ENCODE measurements at places on chromosomes 12 and 14.

GRCh38 chr12:97368462-97369163 lies 94.0 kb upstream of the RMST start:
- no peak for DNase-seq

DNA sequence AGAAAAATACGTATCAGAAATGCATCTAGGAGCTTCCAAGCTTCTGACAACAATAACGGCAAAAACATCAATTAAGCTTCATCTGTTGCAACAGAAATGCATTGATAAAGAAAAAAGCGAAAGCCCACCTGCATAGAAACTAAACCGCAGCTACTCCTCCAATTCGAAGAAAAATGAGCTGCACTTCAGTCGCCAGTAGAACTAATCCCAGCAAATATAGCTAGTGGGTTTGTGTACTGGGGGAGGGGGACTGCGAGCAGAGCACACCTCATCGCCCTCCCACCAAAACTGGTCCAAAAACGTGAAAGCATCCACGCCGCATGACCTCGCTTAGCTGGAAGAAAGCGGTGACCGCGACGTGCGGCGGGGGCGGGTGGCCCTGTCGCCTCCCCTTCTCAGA lies 1.2 kb downstream of the SLC35F4 start:
- DNase-seq: no peak

- no peak for DNase-seq
Observed at GRCh38 chr14:63454436-63454835, 88.7 kb downstream of the PPP2R5E start.

DNA sequence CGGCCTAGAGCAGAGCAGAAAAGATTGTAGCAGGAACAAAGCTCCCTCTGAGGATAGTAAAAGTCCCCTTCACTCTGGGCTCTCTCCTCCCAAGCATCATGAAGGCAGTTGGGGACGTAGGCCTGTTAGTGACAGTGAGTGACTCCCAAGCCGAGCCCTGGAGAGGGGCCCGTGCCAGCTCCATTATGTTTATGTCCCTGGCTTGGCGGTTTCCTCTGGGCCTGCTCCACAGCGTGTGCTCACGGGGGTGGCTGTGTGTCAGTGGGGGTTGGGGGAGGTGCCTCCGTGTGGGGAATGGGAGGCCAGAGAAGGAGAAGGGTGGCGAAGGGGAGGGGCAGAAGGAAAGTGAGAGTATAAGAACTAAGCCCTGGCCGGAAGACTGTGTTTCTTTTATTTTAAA lies 170.0 kb upstream of the VASH1 start:
- no peak for DNase-seq

GRCh38 chr12:43131301-43131700 lies 420.7 kb downstream of the ADAMTS20 start:
- no peak for DNase-seq

DNA sequence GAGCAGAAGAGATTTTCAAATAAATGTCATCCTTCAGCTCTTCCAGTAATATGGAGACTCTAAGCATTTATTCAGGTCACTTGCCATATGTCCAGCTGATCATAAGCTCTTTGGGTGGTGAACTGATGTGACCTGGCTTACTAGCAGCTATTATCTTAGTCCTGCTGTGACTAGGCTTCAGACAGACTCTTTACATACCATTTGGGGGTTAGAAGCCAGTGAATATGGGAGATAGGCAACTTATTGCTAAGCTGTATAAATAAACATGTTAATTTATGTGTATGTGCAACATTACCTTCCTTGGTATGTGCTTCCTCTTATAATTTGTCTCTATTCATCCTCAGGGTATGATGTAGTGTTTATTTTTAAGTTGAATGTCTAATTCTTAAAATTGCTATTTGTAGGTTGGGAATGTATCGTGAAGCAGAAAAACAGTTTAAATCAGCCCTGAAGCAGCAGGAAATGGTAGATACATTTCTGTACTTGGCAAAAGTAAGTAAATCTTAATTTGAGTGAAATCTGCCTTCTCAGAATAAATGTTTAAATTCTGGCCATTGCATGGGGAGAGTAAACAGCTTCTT lies 32.4 kb downstream of the TTC8 start:
- no peak for DNase-seq

DNA sequence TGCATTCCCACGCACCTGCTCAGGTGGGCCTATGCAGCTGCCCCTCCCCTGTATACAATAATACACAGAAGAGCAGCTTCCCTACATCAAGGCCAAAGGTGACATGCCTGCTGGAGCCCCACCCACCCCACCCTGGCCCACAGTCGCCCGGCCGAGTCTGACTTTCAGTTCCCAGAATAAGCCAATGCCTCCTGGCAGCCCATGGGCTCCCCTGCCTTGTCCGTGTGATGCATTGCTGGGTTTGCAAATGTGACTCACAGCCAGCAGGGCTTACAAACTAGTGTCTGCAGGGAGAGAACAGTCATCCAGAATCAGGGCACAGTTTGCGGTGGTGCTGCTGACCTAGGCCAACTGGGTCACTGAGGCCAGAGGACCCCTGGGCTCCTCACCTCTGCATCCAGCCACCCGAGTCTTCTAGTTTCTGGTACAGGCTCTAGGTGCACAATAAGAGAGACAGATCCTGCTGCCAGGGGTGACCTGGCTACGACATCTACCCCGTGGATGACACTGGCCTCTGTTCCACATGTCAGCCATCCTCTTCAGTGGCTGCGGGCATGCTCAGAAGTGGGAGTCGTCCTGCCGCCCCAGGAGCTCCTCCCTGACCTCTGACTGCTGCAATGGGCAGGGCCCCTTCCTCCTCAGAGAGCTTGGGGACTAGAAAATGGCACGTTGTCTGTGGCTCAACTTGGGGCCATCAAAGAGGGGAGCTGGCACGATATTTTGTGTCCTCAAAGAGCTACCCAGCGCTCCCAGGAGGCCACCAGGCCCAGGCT lies 84.5 kb downstream of the CHGA start:
- no peak for DNase-seq

GRCh38 chr12:52524898-52525591 lies 4.9 kb upstream of the KRT5 start:
- no peak for DNase-seq

DNA sequence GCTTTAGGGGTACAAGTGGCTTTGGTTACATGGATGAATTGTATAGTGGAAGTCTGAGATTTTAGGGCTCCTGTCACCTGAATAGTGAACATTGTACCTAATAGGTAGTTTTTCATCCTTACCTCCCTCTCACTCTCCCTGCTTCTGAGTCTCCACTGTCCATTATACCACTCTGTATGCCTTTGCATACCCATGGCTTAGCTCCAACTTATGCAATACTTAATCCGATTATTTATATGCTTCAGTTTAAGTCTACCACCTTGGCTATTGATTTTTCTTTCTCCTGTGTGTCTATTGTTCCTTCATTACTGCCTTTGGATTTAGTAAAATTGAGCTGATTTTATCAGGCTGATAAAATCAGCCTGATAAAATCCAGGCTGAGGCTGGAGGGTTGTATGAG lies 30.5 kb upstream of the C12orf71 start:
- no peak for DNase-seq

- DNase-seq: no peak
Observed at GRCh38 chr14:66312451-66312850, 173.7 kb upstream of the CCDC196 start.

DNA sequence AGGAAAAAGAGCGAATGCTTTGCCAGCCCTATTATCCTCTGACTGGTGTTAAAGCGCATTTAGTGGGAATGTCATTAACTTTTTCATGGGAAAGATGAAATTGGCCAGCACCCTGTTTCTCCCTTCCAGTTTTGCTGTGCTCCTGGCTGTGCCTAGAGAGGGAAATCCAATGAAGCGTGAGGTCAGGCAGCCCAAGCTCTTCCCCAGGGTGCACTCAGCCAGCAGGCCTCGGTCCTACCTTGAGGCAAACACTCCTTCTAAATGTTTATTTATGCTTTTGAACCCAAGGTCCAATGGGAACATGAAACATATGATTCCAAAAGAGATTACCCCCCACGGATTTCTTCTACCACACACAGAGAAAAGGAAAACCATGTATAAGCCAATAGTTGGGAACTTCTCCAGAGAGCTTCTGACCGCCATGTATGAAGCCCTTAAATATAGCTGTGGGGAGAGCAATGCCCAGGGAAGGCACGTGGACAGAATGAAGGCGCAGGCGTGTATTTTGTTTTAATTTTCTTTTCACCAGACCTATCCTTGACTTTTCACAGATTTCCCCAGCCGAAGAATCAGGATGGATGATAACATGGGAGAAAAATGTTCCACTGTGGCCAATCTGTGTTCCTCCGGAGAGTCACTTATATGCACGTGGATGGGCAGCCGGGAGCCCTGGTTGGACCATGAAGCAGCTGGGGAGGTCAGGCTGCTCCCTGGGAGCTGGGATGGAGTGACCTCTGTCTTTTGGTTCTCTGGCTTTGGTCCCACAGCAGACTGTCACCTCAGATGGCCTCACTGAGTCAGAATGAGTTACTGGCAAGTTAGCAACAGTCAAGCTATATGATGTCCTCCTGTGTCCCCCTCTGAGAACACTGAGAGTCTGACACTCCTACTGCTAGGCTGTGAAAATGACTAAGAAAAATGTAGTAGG lies 37.3 kb downstream of the GPR135 start:
- DNase-seq: no peak

DNA sequence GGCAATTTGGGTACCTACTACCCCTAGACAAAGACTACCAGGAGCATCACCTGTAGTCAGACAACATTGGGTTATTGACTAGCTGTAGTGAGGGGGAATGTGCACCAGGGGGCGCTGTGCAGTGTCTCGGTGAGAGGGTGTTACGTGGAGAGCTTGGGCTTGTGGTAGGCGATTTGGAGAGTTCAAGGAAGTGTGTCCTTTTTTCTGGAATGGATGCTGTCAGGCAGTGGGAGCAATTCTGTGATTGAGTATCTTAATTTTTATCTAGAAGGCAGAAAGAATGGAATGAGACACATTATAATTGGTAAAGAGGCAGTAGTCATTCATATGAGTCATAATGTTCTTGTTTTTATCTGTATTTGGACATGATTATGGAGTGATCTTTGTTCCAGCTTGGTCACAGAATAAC lies 187.7 kb downstream of the GALC start:
- DNase-seq: peak; percentile 44

DNA sequence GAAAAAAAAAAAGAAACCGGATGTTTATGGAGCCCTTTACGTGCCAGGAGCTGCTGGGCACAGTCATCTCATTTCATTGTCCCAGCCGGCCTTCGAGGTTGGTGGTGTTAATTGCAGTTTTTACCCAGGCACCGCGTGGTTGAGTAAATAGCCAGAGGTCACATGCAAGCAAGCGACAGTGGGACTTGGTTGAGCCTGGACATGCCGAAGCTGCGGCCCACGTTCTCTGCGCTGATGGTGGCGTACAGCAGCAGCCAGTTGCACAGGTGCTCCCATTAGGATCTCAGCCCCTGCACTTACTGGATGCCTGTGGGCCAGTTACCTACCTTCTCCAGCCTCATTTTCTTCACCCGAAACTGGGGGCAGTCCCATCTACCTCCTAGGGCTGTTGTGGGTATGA lies 54.0 kb downstream of the TSPAN9 start:
- no peak for DNase-seq

DNA sequence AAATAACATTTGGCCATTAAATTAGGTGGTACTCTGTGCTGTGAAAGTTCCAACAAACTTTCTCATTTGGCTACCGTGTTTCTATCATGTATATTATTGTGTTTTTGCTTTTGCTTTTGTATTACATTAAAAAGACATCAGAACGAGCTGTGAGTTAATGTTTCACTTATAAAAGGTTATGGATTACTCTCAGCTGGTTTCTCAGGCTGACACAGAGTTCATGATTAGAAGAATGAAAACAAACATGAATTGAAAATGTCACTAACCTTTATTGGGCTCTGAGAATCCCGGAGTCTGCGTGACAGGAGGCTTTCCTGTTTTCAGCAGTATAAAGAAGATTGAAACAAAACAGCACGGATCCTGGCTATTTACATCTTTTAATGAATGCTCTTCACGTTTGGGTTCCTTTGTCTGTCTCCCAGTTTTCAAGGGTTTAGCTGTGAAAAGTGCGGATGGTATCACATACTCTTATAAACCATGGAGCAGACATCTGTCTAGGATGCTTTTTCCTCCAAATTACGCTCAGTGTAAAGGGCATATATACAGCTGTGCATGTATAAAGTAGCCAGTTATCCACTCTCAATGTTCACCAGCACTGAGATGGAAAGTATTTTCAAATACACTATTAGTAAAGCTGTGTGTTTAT lies 153.6 kb downstream of the PTCSC3 start:
- DNase-seq: no peak

DNA sequence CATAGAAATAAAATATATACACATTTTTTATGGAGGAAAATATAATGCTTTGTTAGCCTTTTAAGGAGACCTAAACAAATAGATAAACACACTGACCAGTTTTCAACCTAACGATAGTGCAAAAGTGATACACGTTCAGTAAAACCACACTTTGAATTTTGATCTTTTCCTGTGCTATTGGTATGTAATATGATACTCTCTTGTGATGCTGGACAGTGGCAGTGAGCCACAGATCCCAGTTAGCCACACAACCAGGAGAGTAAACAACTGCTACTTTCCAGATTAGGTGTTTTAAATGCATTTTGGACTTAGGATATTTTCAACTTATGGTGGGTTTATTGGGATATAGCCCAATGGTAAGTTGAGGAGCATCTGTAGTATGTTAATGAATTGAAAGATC lies 243.1 kb downstream of the ERC1 start:
- no peak for DNase-seq

- no peak for DNase-seq
Observed at GRCh38 chr14:93533437-93533836, 102.7 kb downstream of the UNC79 start.

DNA sequence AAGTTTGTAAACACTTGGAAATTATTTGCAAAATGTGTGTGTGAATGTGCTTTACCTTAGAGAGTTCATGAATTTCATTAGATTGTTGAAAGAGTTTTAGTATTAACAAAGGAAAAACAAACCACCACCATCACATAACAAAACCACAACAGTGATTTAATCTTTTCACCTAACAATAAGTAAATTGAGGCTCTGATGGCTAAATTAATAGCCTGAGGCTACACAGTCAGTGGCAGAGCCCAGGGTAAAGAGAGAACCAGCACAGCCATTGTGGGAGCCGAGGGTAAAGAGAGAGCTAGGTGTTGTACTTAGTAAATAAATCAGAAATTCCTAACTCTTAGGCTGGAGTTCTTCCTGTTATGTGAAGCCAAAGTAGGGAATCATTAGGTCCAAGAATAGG lies 51.2 kb upstream of the CAPRIN2 start:
- DNase-seq: no peak

DNA sequence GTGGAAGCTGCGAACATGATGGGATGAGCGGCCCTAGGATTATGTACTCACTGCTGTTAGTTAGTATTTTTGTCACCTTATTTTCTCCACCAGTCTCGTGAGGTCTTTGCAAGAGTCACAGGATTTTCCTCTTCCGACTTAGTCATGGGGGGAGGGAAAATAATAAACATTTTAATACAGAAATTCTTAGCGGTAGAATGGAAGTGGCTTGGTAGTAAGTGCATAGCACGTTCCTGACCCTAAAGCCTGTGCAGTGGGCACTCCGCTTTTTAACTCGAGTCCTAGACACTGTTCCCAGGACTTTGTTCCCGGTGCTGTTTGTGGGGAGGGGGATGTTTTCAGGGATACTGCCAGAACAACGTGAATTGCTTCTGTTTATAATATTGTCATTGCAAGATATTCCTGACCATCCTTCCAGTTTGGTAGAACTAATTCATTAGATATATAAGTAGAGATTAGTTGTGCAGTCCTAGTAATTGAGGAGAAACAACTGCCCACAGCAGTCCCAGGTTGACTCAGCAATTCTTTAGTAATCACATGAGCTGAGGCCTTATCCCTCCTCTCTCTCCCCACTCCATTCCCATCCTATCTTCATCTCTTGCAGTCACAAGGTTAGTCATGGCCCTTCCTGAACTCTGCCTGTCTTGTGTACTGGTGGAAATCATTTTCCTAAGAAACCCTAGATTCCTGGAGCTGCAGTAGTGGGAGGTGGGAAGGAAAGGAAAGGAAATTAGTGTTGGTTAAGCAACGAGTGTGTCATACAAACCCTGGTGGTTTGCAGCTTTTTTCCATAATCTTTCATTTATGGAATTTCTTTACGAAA lies 799 bp downstream of the SLC38A6 start:
- DNase-seq: peak; percentile 57

Measured in fibroblast of skin of left quadriceps (primary cell).